ENCODE measurements at places on chromosomes 11 and 22.

- no peak for DNase-seq
Observed at GRCh38 chr11:17775035-17775348, 40.4 kb downstream of the KCNC1 start.

DNA sequence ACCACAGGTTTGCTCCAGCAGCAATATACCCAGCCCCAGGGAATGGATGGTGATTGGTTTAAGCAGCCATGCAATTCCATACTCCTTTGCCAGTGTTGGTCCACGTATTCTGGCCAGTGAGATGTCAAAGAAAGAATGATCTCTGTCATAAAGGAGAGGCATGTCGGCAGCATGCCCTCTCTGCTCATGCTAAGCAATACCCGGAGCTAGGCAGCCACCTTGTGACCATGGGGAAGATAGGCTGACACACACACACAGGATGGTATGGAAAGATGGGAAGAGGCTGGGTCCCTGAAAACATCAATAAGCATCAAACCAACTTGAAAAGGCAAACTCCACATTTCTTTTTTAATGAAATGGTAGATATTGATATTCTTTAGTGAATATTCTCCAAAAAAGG lies 5.1 kb downstream of the ABCC8 start:
- no peak for DNase-seq

- DNase-seq = no peak
Observed at GRCh38 chr22:44583061-44583760, 85.2 kb upstream of the RTL6 start.

- no peak for DNase-seq
Observed at GRCh38 chr11:73316422-73316821, 8.3 kb downstream of the ARHGEF17 start.

GRCh38 chr11:19705936-19706335 lies 6.7 kb upstream of the NAV2 start:
- DNase-seq = no peak

DNA sequence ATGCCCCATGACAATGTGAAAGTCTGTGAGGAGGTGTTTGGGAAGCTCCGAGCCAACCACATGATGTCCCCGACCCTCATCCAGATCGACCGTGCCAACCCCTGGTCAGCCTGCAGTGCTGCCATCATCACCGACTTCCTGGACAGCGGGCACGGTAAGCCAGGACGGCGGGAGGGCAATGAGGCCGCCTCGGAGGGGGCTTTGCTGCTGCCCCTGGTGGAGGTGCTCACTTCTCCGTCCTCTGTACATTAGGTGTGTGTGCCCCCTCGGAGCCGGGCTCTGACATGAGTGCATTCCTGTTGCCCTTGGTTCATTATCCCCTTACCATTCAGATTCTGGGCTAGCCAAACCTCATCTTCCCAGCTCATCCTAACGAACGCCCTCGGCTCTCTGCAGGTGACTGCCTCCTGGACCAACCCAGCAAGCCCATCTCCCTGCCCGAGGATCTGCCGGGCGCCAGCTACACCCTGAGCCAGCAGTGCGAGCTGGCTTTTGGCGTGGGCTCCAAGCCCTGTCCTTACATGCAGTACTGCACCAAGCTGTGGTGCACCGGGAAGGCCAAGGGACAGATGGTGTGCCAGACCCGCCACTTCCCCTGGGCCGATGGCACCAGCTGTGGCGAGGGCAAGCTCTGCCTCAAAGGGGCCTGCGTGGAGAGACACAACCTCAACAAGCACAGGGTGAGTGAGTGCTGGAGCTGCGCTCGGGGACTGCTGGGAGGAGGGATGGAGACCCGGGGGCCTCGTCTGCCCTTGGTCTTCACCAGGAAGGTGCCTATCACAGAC lies 13.8 kb downstream of the ADAMTS15 start:
- DNase-seq = no peak
